ENCODE measurements at places on chromosomes 5 and 9. TPM values are rescaled to one million over a fixed set of nuclear protein-coding genes. Genes with fewer than 3 reads are reported as not detected.
A peak's percentile ranks its signal among the peaks of the same experiment; 100 is the strongest.

Gene TNFAIP8
- polyA plus RNA-seq: 18.4 TPM

Gene GLRA1
- not detected for polyA plus RNA-seq

Gene PRRX2
- polyA plus RNA-seq: 6.7 TPM

Gene NRG2
- 2.7 TPM for polyA plus RNA-seq

Gene SGCD
- 1.0 TPM for polyA plus RNA-seq

Gene TRIM52
- 8.1 TPM for polyA plus RNA-seq

DNA sequence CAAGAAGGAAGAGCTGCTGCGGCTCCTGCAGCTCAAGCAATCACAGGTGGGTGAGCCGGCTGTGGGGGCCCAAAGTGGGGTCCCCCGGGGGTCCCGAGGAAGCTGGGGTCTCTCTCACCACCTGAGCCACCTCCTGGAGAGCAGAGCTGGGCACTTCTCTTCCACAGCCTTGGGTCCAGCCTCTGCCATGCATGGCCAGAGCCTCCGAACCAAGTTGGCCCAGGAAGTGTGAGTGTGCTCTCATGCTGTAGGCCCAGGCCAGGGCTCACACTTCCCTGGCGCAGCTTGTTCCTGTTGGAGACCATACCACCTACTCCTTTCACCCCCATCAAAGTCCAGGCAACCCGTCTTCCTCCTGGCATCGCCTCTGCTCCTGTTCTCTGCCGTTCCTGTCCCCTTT lies 19.7 kb downstream of the HMCN2 start:
- H3K36me3 ChIP-seq: no peaks in the 10 kb centered on the region
- peaks cover 13% of the 10 kb centered on the region for H3K27me3 ChIP-seq
- no peak for DNase-seq

DNA sequence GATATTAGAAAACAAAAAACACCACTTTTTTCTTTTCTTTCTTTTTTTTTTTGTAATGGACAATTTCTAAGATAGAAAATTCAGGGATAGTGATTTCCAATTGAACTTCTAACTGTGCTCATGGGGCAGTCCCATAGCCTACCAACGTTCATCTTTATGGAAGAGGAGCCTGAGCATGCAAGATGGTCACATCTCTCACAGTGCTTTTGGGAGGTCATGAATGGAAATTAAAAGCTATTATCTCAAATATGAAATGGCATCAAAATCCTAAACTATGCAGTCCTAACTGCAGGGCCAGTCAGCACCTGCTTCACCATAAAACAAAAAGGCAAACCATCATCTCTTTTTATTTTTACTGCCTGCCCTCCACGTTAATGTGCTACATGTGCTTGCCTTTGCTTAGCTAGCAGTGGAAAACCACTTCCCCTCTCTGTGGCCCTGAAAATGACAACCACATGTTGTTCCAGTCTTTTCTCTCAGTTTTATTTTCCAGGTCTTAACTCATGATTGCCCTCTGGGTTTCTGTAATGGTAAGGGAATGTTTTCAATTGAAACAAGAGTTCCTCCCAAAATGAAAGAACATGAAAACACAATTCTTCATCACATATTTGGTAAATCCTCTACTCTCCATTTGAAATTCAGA lies 16.7 kb downstream of the IFNB1 start:
- H3K4me3 ChIP-seq: no peak overlapping the region
- no peaks in the 10 kb centered on the region for H3K4me1 ChIP-seq
- no peak overlapping the region for H3K27ac ChIP-seq
- H3K36me3 ChIP-seq: no peaks in the 10 kb centered on the region
- peak; percentile 18 for DNase-seq

- no peaks in the 10 kb centered on the region for H3K4me1 ChIP-seq
- H3K27me3 ChIP-seq: no peaks in the 10 kb centered on the region
- H3K4me3 ChIP-seq: no peak overlapping the region
These were observed 488.7 kb upstream of the CYLC2 start for GRCh38 chr9:102506406-102506805.

GRCh38 chr9:115849679-115850412 lies 303.7 kb upstream of the PAPPA start:
- H3K27me3 ChIP-seq: no peaks in the 10 kb centered on the region
- DNase-seq: peak; percentile 13
- H3K4me1 ChIP-seq: no peaks in the 10 kb centered on the region
- no peaks in the 10 kb centered on the region for H3K36me3 ChIP-seq
- peak overlapping the region; percentile 5 for H3K27ac ChIP-seq

DNA sequence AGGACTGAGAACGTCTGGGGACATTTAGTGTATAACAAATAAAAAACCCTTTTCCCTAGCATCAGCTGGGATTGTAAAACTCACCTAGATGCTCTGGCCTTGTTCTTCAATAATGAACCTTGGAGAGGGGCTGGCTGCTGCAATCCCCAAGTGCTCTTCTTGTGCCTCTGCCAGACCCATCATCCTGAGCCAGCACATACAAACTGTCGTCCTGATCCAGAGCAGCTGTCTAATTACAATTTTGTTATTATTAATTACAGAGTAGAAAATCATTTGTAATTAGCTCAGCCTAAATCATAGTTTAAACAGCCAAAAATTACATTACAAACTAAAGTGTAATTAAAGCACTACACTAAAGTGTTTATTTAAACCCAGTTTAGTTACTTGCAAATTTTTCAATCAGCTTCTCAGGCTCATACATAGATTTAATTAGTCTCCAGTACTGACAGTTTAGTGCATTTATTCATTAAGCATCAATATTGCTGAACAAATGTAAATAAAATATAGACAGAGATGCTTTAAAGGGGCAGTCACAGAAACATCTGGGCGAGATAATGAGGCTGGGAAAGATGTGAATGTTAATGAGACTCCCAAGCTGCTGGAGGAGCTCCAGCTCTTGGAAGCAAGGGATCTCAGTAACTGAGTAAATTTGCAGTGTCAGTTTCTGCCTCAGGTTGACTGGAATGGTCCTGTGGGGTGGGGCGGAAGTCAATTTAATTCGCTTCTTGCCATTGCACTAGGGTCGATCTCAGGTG lies 632.3 kb upstream of the TLE4 start:
- no peaks in the 10 kb centered on the region for H3K4me1 ChIP-seq
- H3K36me3 ChIP-seq: no peaks in the 10 kb centered on the region
- H3K4me3 ChIP-seq: no peak overlapping the region

- H3K4me1 ChIP-seq: no peaks in the 10 kb centered on the region
- DNase-seq: no peak
- H3K27me3 ChIP-seq: peaks cover 26% of the 10 kb centered on the region
- H3K36me3 ChIP-seq: no peaks in the 10 kb centered on the region
- H3K4me3 ChIP-seq: no peak overlapping the region
These were observed 18.9 kb upstream of the PDZD2 start for GRCh38 chr5:31620026-31620425.

GRCh38 chr9:89821081-89821480 lies 216.3 kb downstream of the GADD45G start:
- no peaks in the 10 kb centered on the region for H3K4me1 ChIP-seq
- no peaks in the 10 kb centered on the region for H3K27me3 ChIP-seq
- no peak overlapping the region for H3K27ac ChIP-seq
- no peak overlapping the region for H3K4me3 ChIP-seq
- H3K36me3 ChIP-seq: no peaks in the 10 kb centered on the region

GRCh38 chr9:38018958-38019602 lies 49.9 kb downstream of the SHB start:
- DNase-seq: peak; percentile 73
- H3K36me3 ChIP-seq: peaks cover 18% of the 10 kb centered on the region
- H3K4me3 ChIP-seq: no peak overlapping the region
- peak overlapping the region; percentile 74 for H3K27ac ChIP-seq
- no peaks in the 10 kb centered on the region for H3K27me3 ChIP-seq

DNA sequence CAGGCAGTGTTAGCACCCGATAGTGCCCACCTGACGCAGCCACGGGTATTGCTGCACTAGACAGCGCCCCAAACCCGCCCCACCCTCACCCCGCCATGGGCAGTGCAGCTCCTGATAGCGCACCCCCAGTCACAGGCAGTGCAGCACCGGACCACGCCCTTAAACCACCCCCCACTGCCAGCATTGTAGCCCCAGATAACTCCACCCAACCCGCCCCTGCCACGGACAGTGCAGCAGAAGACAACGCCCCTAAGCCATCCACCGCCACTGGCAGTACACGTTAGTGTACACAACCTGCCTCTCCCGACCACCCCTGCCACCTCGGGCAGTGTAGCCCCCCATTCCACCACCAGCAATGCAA lies 825 bp upstream of the PCAT7 start:
- H3K27ac ChIP-seq: peak overlapping the region; percentile 84
- H3K36me3 ChIP-seq: no peaks in the 10 kb centered on the region
- DNase-seq: no peak
- H3K4me3 ChIP-seq: peak overlapping the region; percentile 50
- peaks cover 12% of the 10 kb centered on the region for H3K4me1 ChIP-seq

DNA sequence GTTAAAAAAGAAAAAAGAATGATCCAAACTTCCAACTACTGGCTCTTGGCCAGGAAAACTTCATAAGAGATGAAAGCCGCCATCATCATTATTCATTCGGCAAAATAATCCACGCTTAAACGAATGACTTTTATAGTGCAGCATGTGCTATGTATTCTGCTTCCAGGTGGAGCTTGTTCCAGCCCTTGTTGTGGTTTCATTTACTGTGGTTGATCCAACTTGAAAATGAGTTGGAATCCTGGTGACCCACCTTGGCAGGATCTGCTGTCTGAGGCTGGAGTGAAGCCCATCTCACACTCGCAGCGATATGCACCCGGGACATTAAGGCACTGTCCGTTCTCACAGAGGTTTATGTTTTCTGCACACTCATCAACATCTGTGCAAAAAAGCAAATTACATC lies 209.6 kb downstream of the FBN2 start:
- DNase-seq: no peak
- no peak overlapping the region for H3K27ac ChIP-seq
- H3K27me3 ChIP-seq: no peaks in the 10 kb centered on the region
- no peak overlapping the region for H3K4me3 ChIP-seq
- no peaks in the 10 kb centered on the region for H3K4me1 ChIP-seq

DNA sequence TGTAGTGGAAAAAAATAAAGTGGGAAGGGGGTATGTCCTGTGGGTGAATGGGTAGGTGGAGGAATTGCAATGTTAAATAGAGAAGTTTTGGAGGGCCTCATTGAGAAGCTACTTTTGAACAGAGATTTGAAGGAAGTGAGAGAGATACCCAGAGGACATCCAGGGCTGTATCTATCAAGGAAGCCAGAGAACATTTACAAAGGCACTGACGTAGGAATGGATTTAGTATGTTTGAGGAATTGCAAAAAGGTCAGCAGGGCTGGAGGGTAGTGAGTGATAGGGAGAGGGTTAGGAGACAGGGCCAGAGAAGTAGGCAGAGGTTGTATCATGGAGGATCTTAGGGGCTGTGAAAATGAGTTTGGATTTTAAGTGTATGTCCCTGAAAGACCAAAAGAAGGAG lies 13.9 kb downstream of the PTTG1 start:
- H3K27me3 ChIP-seq: no peaks in the 10 kb centered on the region
- H3K4me3 ChIP-seq: no peak overlapping the region
- DNase-seq: no peak
- H3K36me3 ChIP-seq: no peaks in the 10 kb centered on the region
- H3K4me1 ChIP-seq: no peaks in the 10 kb centered on the region
- no peak overlapping the region for H3K27ac ChIP-seq

GRCh38 chr5:116885825-116886224 lies 311.2 kb upstream of the SEMA6A start:
- no peak for DNase-seq
- H3K27ac ChIP-seq: no peak overlapping the region
- H3K4me3 ChIP-seq: no peak overlapping the region
- no peaks in the 10 kb centered on the region for H3K4me1 ChIP-seq

- H3K4me1 ChIP-seq: peaks cover 23% of the 10 kb centered on the region
- no peak overlapping the region for H3K27ac ChIP-seq
- no peaks in the 10 kb centered on the region for H3K27me3 ChIP-seq
- no peaks in the 10 kb centered on the region for H3K36me3 ChIP-seq
- DNase-seq: no peak
These were observed 82.0 kb upstream of the ITGA1 start for GRCh38 chr5:52705720-52706119.

GRCh38 chr5:147874910-147875367 lies 3.6 kb upstream of the SCGB3A2 start:
- DNase-seq: no peak
- H3K4me3 ChIP-seq: no peak overlapping the region
- H3K27ac ChIP-seq: no peak overlapping the region
- no peaks in the 10 kb centered on the region for H3K36me3 ChIP-seq
- H3K27me3 ChIP-seq: no peaks in the 10 kb centered on the region

DNA sequence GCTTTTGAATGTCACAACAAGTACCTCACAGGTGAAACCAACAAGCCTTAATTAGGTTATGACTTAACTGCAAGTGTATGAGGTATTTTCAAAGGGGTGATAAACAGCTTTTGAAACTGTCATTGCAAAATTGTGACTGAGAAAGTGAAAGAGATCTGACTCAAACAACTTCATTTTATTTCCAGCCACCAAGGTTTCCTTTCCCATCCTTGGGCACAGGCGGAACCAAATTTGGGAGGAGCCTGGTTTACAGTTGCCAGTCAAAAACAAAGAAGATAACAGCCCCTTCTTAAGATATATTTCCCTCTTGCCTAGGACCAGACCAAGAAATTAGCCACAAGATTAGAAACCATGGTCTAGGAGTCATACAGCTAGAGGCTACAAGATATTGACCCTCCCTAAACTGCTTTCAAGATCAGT lies 417.1 kb downstream of the CSNK1G3 start:
- no peaks in the 10 kb centered on the region for H3K36me3 ChIP-seq
- H3K4me1 ChIP-seq: no peaks in the 10 kb centered on the region
- H3K27me3 ChIP-seq: no peaks in the 10 kb centered on the region
- no peak overlapping the region for H3K27ac ChIP-seq
- no peak overlapping the region for H3K4me3 ChIP-seq

DNA sequence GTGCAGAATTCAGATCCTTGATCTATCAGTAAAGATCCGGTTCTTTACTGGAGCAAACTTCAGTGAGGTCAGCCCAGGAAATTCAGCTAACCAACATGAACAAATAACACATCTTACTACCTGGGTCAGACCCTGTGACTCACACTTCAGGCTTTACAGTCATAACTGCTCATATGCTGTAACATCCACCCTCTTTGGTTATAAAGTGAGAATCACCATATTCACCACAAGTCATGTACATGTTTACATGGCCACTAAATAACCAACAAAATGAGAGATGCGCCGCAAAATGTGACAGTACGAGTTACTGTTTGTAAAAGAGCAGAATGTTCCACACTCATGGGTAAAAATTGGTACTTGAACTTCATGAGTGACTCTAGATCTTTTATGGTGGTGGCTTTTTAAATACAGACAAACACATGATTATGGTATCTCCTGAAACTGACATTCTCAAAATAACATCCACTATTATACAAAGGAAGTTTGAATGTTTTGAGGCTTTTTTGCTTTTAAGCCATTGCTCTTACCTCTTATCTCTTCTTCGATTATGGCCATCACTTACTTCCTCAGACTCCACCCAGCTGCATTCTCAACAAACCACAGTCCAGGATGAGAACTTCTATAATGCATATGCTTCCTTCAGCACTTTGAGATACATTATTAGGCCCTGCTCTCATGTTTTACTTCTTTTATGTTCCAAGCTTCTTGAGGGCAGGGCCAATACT lies 516.6 kb downstream of the RAB3C start:
- no peaks in the 10 kb centered on the region for H3K36me3 ChIP-seq
- H3K27me3 ChIP-seq: no peaks in the 10 kb centered on the region
- peak; percentile 55 for DNase-seq
- no peak overlapping the region for H3K4me3 ChIP-seq

GRCh38 chr5:74402553-74402952 lies 238.0 kb downstream of the ENC1 start:
- H3K4me1 ChIP-seq: peaks cover 5% of the 10 kb centered on the region
- no peak overlapping the region for H3K4me3 ChIP-seq
- no peak for DNase-seq
- no peak overlapping the region for H3K27ac ChIP-seq
- no peaks in the 10 kb centered on the region for H3K27me3 ChIP-seq

- H3K4me1 ChIP-seq: no peaks in the 10 kb centered on the region
- no peaks in the 10 kb centered on the region for H3K27me3 ChIP-seq
- DNase-seq: no peak
- H3K27ac ChIP-seq: no peak overlapping the region
- no peaks in the 10 kb centered on the region for H3K36me3 ChIP-seq
These were observed 351.0 kb downstream of the PRELID2 start for GRCh38 chr5:145484158-145484557.

All from stomach (tissue), 19 donors.